ENCODE measurements at places on chromosomes 11 and 22.

GRCh38 chr11:69301455-69302401, 7.8 kb downstream of the MYEOV start:
- peak; percentile 99 for DNase-seq

DNA sequence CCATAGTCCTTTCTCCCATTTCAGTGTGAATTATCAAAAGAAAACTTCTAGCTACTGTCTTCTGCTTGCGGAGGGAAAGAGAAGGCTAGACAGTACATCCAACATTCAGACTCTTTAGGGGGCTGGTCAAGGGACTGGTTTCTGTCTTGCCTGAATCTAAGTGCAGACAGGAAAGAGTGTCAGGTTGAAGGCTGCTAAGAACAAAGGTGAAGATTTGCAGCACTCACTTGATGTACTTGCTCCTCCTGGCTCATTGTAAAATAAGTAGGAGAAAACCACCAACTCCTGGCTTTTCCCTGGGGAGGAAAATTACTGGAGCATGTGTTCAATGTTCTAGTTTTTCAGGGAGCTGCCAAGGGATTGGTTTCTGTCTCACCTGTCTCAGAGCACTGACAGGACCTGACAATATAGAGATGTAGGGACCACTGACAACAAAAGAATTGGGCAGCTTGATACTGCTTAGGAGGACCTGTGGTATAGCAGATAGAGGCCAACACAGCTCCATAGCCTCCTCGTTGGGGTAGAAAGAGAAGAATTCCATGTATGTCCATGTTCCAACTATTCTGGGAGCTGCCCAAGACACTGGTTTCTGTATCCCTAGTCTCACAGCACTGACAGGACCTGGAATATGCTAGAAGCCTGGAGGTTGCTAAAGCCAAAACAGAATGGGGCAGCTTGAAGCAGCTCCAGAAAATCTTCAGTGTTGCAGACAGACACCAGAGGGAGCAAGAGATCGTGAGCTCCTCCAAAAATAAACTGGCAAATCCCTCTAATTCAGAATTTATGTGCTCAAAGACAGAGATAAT, 39.7 kb upstream of the MMP12 start:
- DNase-seq: peak; percentile 38

DNA sequence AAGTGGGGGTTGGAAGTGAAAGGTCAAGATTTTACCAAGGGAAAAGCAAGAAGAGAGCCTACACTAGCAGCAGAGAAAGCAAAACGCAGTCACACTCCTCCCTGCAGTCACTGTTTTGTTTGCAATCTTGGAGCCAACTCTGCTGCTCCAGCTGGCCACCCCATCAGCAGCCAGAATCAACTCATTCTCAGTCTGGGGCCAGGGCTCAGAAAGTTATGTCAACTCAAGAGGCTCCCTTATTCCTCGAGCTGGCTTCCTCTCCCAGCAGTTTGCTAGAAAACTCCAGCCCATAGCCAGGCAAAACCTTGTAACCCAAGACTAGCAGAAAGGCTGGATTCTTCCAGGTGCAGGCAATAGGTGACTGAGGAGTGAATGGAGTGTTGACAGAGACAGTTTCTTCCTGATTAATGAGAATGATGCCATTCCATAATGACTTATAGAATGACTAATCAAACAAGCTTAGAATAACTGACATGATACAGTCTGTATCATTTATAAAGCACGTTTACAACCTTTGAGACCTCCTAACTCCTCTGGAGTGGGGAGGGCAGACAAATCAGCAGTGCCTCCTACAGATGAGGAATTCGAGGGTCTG, 53.4 kb downstream of the P4HA3 start:
- DNase-seq: peak; percentile 56

DNA sequence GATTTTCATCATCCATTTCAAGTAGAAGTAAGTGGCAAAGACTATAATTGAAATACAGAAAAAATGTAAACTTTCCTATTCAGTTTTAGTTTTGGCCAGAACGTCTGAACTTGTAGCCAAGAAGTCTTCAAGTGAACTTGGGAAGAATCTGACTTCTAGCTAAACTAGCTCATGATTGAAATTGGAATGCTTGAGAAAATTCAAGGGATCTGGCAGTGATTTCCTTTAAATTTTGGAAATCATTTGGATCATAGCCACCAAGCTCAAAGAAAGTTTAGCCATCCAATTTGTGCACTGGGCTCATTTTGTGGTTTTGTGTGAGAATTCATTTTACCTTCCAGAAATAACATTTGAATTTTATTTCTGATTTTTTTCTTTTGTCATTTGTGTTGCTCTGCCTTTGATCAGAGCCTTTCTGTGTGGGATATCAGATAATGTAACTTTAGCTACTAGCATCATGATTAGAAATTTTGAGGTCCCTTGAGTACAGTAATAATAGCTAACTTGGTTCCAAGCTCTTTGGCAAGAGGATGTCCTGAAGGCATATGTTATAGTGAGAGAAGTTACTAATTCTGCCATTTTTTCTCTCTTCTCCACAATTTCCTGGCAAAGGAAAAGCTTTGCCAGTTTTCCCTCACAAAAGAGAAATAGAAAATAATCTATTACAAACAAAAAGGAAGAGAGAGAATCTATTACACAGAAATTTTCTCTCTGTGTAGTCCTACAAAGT, 2123.7 kb upstream of the RAG2 start:
- DNase-seq: no peak

- no peak for DNase-seq
Observed at GRCh38 chr11:120608760-120609211, 97.2 kb downstream of the GRIK4 start.

DNA sequence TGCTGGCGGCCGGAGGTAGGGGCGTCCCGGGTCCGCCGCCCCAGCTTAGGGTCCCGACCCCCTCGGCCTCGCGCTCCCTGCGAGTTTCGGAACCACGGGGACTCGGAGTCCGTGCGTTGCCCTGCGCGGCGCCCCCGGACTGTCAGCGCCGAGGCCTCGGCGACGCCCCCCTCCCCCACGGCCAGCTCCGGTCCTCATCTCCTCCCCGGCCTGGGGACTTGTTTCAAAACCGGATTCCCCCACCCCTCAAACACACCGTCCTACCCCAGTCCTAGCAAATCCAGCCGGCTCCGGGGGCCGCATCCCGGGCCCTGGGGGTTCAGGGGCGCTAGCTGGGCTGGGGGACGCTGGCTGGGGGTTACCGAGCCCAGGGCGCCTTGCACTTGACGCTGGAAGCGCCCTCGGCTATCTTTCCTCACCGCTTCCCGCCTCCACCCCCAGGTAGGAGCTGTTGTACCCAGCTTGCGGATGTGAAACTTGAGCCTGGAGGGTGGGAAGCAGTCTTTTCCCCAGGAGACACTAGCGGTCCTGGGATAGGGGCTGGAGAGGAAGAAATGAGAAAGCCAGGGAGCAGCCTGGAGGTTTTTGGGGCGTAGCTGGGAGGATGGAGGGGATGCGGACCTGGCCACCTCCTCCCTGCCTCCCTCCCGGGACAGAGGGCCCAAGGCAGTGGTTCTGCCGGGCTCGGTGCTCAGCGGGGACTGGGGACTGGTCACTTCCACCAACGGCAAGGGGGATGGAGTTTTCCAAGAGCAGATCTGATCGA, 550 bp downstream of the FBLN1 start:
- peak; percentile 47 for DNase-seq

GRCh38 chr11:95688501-95689222, 100.9 kb downstream of the FAM76B start:
- DNase-seq: no peak

DNA sequence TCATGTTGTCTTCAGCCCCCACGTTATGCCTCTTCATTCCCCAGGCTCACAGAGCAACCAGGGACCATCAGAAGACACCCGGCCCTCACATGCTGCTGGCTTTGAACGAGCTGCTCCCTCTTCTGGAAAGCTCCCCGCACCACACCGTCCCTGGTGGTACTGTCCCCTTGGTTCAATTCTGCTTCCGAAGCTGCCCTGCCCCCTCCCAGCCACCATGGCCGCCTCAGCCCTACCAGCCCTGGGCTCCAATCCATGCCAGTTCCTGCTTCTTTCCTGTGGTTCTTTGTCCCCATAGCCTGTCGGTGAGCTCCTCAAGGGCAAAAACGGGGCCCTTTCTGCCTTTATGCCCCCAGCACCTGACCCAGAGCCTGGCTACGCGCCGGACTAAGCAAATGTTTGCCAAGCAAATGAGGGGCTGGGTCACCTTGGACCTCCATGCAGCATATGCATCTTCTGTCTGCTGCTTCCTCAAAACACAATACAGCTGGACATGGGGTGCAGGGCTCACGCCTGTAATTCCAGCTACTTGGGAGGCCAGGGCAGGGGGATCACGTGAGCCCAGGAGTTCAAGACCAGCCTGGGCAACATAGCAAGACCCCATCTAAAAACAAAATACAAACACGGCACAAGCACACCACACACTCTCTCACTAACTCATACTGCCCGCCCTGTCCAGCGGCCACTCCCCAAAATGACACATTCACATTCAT, 21.3 kb downstream of the TNKS1BP1 start:
- DNase-seq: no peak

DNA sequence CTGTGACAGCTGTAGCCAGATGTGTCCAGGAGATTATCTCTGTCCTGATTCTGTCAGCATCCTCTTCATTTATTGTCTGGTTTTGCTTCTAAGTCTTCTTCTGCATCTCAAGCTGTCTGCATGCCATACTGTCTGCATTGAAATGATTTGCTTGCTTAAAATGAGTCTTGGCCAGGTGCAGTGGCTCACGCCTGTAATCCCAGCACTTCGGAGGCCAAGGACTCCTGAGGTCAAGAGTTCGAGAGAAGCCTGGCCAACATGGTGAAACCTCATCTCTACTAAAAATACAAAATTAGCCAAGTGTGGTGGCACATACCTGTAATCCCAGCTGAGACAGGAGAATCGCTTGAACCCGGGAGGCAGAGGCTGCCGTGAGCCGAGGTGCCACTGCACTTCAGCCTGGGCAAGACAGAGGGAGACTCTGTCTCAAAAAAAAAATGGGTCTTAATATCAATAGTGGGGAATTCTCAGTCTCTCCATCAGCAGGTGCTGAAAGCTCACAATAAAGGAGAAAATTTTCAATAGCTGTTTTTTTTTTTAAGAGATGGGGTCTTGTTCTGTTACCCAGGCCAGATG, 39.2 kb upstream of the AMPD3 start:
- DNase-seq: no peak

- peak; percentile 62 for DNase-seq
Observed at GRCh38 chr11:123430721-123431497, 840 bp downstream of the GRAMD1B start.

DNA sequence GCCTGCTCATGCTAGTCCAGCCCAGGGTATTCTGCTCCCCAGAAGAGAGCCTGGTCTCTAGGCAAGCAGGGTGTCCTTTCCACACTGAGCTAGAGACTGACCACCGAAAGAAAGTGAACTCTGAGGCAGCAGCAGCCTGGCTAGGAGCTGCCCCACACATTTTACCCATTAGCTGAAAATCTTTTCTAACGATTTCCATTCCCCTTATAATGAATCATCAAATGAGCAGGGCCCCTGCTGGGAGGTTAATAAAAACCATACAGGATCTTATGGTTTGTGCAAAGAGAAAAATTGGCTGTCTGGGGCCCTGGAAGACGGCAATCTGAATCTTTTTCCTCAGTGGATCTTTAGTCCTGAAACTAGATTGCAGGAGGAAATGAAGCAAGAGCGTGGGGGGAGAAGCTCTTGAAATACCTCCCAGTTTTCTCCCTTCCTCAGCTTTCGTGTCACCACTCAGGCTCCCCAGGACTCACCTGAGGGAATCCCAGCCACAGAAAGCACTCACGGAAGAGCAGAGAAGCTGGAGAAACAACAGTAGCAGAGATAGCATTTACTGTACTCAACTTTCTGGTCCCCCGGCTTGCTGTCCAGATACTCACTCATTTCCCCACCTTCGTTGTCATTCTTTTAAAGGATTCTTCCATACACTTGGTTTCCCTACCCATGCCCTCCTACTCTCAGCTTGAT, 74.7 kb upstream of the CD44 start:
- DNase-seq: peak; percentile 92

- DNase-seq: peak; percentile 61
Observed at GRCh38 chr11:31958076-31958735, 132.7 kb upstream of the RCN1 start.

- DNase-seq: no peak
Observed at GRCh38 chr22:41327124-41327523, 25.8 kb downstream of the ZC3H7B start.

DNA sequence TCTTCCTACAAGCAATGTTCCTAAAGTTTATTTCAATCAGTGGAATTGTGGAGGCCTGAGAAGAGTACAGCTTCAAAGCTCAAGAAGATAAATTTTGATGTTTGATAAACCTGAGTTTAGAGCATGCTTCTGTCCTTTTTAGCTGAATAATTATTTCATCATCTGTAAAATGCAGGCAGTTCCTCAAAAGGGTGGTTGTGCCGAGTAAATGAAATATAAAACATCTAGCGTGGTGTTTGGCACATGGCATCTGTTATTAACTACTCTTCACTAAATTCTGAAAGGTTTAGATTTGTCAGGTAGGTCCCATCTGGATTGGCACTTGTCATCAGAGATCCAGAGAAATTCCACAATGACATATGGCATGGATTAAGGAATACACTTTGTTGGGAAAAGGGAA, 155.1 kb downstream of the DDX10 start:
- DNase-seq: no peak

- DNase-seq: no peak
Observed at GRCh38 chr22:34502821-34503220, 563.1 kb upstream of the ISX start.

DNA sequence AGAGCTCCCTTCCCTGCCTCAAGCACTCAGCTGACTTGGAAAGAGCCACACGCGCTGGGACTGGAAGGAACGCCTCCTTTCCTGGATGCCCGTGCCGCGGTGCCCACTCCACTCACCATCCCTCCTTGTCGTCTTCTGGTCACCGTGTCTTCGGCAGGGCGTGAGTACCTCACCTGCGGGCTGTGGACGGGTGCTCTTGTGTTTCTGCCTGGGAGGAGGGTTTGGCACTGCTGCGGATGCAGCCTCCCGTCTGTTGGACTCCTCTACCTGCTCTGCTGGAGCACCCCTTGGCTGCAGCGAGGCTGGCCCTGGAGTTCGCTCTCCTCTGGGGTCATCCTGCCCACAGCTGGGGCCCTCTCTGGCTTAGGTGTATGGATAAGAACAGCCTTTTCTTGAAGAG, 612.7 kb downstream of the BRD1 start:
- no peak for DNase-seq

- DNase-seq: no peak
Observed at GRCh38 chr11:134235399-134235798, 10.9 kb downstream of the VPS26B start.

DNA sequence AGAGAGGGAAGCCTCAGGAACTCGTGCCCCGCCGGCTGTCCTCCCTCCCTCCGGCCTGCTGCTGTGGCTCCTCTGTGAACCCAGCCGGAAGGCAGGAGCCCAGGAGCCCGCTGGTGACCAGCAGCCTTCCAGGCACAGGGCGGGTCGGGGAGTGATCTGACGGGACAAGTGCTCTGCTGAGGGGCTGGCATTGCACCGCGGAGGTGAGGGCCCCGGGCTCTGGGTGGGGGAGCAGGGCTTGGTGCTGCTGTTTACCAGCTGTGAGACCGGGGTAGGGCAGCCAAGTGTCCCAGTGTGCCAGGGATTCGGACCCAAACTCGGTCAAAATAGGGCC, 53.3 kb downstream of the FLRT1 start:
- DNase-seq: no peak
